ENCODE measurements at places on chromosomes 13 and 19. TPM values are rescaled to one million over a fixed set of nuclear protein-coding genes. Genes with fewer than 3 reads are reported as not detected.

- H3K27ac ChIP-seq = no peak overlapping the region
- H3K4me1 ChIP-seq = no peaks in the 10 kb centered on the region
- H3K4me3 ChIP-seq = no peak overlapping the region
- H3K36me3 ChIP-seq = no peaks in the 10 kb centered on the region
- no peaks in the 10 kb centered on the region for H3K27me3 ChIP-seq
Measured at GRCh38 chr13:68888832-68889231, 1218.8 kb upstream of the ATXN8OS start.

GRCh38 chr19:49447485-49448431 lies 3.9 kb downstream of the PIH1D1 start:
- H3K27me3 ChIP-seq = peaks cover under 1% of the 10 kb centered on the region
- H3K4me3 ChIP-seq = no peak overlapping the region
- no peak overlapping the region for H3K27ac ChIP-seq

GRCh38 chr13:38173403-38173802 lies 176.2 kb upstream of the UFM1 start:
- H3K4me3 ChIP-seq = no peak overlapping the region
- no peak overlapping the region for H3K27ac ChIP-seq
- H3K27me3 ChIP-seq = no peaks in the 10 kb centered on the region

GRCh38 chr13:96796091-96796633 lies 198.1 kb downstream of the OXGR1 start:
- no peaks in the 10 kb centered on the region for H3K4me1 ChIP-seq
- no peaks in the 10 kb centered on the region for H3K36me3 ChIP-seq
- no peak overlapping the region for H3K27ac ChIP-seq

DNA sequence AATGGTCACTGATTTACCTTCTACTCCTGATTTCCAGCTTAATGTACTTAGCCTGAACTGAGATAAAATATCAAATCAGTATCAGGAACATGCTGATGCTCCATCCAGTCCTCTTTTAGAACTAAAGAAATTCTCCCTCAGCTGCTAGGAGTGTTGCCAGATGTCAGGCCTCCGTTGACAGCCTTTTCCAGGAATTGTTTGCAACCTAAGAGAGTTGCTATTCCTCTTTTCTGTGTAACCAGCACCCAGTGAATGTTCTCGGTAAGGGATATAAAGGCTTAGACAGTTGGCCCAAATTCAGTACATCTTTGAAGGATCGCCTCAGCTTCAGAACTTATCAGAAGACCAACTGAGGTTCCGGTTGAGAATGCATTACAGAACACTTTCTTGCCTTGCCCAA lies 559.0 kb downstream of the PCDH17 start:
- no peak overlapping the region for H3K27ac ChIP-seq
- H3K4me1 ChIP-seq = no peaks in the 10 kb centered on the region
- no peaks in the 10 kb centered on the region for H3K27me3 ChIP-seq
- no peak for DNase-seq

DNA sequence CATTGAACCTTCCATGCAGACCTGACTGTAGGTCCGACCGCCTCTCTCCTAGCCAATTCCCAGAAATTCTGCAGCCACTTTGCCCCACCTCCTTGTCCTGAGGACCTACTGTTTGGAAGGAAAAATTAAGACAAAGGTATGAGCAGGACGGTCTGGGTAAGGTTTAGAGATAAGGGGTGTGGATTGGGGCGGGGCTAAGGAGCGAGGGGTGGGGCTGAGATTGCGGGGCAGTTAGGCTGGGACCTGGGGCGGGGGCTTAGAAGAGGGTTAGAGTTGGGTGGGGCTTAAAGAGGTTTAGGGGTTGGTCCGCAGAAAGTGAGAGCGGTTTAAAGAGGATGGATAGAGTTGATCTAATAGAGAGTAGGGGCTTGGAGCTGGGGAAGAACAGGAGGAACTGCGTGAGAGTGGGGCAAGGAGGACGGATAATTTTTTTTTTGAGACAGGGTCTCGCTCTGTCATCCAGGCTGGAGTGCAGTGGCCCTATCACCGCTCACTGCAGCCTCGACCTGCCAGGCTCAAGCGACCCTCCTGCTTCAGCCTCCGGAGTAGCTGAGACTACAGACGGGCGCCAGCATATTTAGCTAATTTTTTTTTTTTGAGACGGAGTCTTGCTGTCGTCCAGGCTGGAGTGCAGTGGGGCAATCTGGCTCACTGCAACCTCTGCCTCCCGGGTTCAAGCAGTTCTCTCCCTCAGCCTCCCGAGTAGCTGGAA lies 1.7 kb upstream of the ZNF865 start:
- no peak overlapping the region for H3K4me3 ChIP-seq
- DNase-seq = peak; percentile 32
- peaks cover 30% of the 10 kb centered on the region for H3K4me1 ChIP-seq
- H3K27ac ChIP-seq = peak overlapping the region; percentile 98
- H3K27me3 ChIP-seq = no peaks in the 10 kb centered on the region

DNA sequence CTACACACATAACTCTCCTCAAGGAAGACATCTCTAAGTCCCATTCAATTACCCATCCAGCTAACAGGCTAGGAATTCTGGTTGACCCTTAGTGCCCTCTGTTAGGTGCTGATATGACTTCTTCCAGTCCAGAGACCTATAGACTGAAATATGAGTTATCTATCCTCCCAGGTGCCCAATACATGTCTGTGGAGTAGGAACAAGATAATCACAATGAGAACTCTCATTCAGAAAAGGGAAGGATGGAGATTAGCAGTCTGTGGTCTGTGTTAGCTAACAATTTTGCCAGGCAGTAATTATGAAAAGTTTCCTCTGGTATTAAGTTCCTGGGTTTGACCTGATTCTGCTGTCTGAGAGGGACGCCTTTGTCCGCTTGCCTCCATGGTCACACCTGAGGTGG lies 44.2 kb upstream of the SLAIN1 start:
- H3K27me3 ChIP-seq = no peaks in the 10 kb centered on the region
- no peak for DNase-seq
- no peaks in the 10 kb centered on the region for H3K4me1 ChIP-seq

DNA sequence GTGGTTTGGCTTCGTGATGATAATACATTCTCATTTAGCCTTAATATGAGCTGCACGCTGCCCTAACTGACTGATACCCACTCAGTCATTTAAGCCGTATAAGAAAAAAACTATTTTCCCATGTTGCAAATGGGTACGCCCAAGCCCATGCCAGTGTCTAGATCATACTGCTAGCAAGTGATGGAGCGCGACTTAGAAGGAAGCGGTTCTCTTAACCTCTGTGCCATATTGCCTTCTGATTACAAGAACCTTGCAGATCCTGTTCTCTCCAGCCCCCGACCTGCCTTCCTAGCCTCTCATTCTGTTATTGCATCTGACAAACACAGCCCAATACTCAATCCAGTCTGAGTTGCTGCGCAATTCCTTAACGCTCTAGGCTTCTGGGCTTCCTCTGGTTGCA lies 603 bp downstream of the GPALPP1 start:
- H3K4me3 ChIP-seq = peak overlapping the region; percentile 95
- no peaks in the 10 kb centered on the region for H3K36me3 ChIP-seq
- peaks cover 21% of the 10 kb centered on the region for H3K4me1 ChIP-seq
- no peaks in the 10 kb centered on the region for H3K27me3 ChIP-seq
- peak overlapping the region; percentile 88 for H3K27ac ChIP-seq
- no peak for DNase-seq

- no peaks in the 10 kb centered on the region for H3K27me3 ChIP-seq
- H3K36me3 ChIP-seq = no peaks in the 10 kb centered on the region
- H3K27ac ChIP-seq = no peak overlapping the region
- no peak for DNase-seq
- no peaks in the 10 kb centered on the region for H3K4me1 ChIP-seq
Measured at GRCh38 chr13:47139519-47139918, 242.7 kb upstream of the HTR2A start.

GRCh38 chr13:53311561-53311960 lies 282.9 kb downstream of the OLFM4 start:
- no peak for DNase-seq
- no peak overlapping the region for H3K4me3 ChIP-seq
- H3K4me1 ChIP-seq = no peaks in the 10 kb centered on the region
- H3K27me3 ChIP-seq = no peaks in the 10 kb centered on the region
- no peak overlapping the region for H3K27ac ChIP-seq

GRCh38 chr19:10021446-10021845 lies 8.2 kb downstream of the RDH8 start:
- H3K27me3 ChIP-seq = peaks cover 15% of the 10 kb centered on the region
- no peak for DNase-seq
- H3K4me1 ChIP-seq = no peaks in the 10 kb centered on the region
- no peak overlapping the region for H3K27ac ChIP-seq

GRCh38 chr19:2327773-2328400 lies 499 bp downstream of the LSM7 start:
- H3K4me1 ChIP-seq = peaks cover 49% of the 10 kb centered on the region
- peak overlapping the region; percentile 94 for H3K4me3 ChIP-seq
- H3K27ac ChIP-seq = peak overlapping the region; percentile 88
- DNase-seq = peak; percentile 58
- H3K27me3 ChIP-seq = no peaks in the 10 kb centered on the region

GRCh38 chr19:29873801-29874575 lies 62.2 kb downstream of the CCNE1 start:
- H3K4me1 ChIP-seq = peaks cover 12% of the 10 kb centered on the region
- peaks cover 32% of the 10 kb centered on the region for H3K27me3 ChIP-seq
- no peaks in the 10 kb centered on the region for H3K36me3 ChIP-seq
- DNase-seq = no peak
- H3K27ac ChIP-seq = no peak overlapping the region

PSG2 gene
- not detected for total RNA-seq

FFAR1 gene
- not detected for total RNA-seq

CELF5 gene
- total RNA-seq = not detected

PEAK3 gene
- 0.27 TPM for total RNA-seq

KIRREL2 gene
- not detected for total RNA-seq

Data from transverse colon (tissue), 4 donors.